ENCODE measurements at places on chromosomes 2 and 18.

DNA sequence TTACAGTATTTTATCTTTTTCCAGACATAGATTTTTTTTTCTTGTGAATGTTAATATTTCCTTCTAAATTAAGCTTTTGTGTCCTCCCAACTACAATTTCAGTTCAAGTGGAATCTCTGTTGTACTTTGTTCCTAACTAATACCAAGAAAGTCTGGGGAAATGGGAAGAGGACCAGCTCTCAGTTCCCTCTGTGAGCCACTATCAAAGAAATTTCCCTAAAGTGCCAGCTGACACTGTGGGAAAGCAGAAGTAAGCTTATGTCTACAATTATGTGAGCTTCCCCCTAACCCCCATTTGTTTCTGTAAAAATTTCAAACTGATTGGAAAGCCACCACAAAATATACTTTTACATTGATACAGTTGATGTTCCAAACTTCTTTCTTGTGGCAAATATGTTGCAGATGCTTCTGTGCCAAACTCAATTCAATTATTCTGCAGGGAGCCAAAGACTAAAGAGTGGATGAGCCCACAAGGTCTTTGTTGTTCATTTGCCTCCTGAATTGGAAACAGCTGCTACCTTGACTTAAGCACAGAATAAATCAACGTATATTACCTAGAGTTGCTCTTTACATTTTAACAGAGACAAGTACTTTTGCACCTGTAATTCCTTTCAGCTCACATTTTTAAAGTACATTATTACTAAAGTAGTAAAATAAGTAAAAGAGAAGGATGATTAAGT, 306.6 kb downstream of the PTH2R start:
- no peak overlapping the region for H3K4me3 ChIP-seq
- H3K36me3 ChIP-seq: no peaks in the 10 kb centered on the region
- DNase-seq: no peak
- no peak overlapping the region for H3K27ac ChIP-seq

GRCh38 chr18:52200406-52200805, 139.6 kb upstream of the DCC start:
- no peaks in the 10 kb centered on the region for H3K4me1 ChIP-seq
- no peak for DNase-seq
- H3K27me3 ChIP-seq: no peaks in the 10 kb centered on the region
- H3K4me3 ChIP-seq: no peak overlapping the region
- H3K36me3 ChIP-seq: no peaks in the 10 kb centered on the region
- no peak overlapping the region for H3K27ac ChIP-seq

DNA sequence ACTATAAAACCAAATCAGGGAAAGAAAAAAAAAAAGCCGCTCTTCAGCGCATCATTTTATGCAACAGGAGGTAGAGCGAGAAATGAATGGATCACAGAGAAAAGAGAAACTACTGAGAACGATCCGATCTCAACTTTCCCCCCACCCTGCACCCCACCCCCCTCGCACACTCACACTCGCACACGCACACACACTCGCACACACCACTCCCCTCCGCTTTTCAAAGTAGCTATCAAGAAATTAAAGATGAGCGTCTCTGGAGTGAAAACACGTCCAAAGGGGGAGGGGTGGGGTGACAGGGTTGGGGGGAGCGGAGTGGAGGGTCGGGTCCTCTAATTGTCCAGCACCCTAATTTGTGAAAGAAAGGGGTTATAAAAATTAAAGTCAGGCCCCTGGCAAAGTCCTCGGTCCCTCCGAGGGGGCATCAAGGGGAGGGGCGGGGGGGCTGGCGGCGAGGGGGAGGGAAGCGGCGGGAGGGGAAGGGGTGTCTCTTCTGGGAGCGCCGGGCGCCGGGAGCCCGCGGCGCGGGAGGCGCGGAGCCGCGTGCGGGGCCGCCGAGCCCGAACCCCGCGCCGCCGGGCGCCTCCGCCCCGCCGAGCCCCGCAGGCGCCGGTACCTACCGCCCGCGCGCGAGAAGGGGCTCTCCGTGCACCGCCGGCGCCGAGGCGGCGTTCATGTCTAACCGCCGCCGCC, 428 bp downstream of the TCF4 start:
- H3K4me3 ChIP-seq: peak overlapping the region; percentile 71
- H3K27ac ChIP-seq: peak overlapping the region; percentile 39
- no peak for DNase-seq

GRCh38 chr2:128276878-128277675, 41.6 kb downstream of the HS6ST1 start:
- DNase-seq: no peak
- H3K4me1 ChIP-seq: peaks cover 26% of the 10 kb centered on the region
- no peaks in the 10 kb centered on the region for H3K27me3 ChIP-seq
- H3K4me3 ChIP-seq: no peak overlapping the region
- H3K27ac ChIP-seq: no peak overlapping the region

- DNase-seq: no peak
- H3K36me3 ChIP-seq: no peaks in the 10 kb centered on the region
- H3K27ac ChIP-seq: no peak overlapping the region
- H3K27me3 ChIP-seq: no peaks in the 10 kb centered on the region
These were observed 667.2 kb downstream of the ZEB2 start for GRCh38 chr2:143852759-143853158.

DNA sequence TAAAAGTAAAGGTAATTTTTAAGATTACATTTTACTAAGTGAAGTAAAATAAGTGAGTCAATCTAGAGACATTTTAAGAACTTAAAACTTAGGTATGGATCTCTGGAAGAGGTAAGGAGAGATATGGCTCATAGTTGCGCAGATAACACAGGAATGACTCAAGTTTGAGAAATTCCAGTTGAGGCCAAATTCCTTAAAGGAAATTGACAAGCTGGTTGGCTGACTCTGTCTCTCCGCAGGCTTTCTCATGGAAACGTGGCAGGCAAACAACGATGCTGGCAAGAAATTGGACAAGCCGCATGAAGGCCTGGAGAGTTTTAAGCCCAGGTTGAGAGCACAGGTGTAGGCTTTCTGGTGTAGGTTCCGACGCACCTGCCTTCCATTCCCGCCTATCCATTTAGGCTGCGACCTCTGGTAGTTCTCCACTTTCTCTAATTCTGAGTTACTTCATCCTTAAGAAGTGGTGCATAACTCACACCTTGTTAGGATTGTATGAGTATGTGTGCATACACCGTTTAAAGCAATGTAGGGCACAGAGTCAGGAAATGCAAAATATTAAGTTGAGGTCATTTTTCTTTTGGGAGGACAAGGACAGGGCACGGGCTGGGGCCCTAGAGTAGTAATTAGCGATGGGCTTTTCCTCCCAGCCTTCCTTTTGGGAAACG, 589 bp upstream of the DAW1 start:
- DNase-seq: no peak
- peak overlapping the region; percentile 56 for H3K4me3 ChIP-seq
- H3K27me3 ChIP-seq: peaks cover 28% of the 10 kb centered on the region
- H3K4me1 ChIP-seq: peaks cover 7% of the 10 kb centered on the region
- H3K36me3 ChIP-seq: no peaks in the 10 kb centered on the region

- H3K27me3 ChIP-seq: no peaks in the 10 kb centered on the region
- H3K4me3 ChIP-seq: no peak overlapping the region
- no peaks in the 10 kb centered on the region for H3K4me1 ChIP-seq
- no peak for DNase-seq
- H3K27ac ChIP-seq: no peak overlapping the region
These were observed 97.9 kb upstream of the NOL4 start for GRCh38 chr18:34322365-34323289.

DNA sequence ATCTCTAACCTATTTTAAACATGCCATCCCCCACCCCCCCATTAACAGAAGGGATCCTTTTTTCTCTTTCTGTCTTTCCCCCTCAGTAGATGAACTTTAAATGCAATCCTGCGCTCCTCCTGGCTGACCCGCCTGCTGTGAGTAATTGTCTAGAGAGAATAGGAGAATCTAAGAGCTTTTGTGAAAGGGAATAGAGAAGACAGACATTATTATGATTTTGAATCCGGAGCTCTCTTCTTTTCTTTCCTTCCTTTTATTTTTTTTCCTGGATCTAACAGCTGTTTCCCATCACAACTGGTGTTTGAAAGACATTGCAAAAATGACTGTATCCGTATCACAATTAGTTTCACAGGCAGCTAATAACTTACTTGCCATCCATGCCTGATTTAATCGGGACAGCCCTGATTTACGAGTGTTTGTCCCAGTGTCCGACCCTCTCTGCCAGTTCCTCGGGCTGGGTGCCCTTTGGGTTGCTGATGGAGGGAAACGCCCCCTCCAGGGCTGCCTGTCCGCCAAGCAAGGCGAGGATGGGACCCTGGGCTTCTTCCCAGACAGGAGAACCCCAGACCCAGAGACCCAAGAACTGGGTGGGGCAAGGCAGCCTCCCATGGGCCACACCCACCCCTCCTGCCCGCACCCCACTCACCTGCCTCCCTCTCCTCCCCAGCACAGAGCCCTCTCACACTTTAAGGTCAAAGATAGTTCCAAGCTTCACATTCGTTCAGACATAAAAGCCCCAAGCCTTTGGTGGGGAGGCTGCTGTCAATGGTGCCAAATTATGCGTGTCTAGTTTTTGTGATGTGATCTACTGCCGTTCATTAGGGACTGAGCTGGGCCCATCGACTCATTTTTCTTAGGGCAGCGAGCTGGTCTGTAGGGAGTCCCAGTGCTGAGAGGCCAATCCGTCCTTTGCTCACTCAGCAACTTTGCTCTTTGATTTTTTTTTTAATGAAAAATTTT, 231.7 kb downstream of the ZNF516 start:
- DNase-seq: no peak
- no peak overlapping the region for H3K4me3 ChIP-seq
- H3K27me3 ChIP-seq: no peaks in the 10 kb centered on the region
- H3K27ac ChIP-seq: no peak overlapping the region
- no peaks in the 10 kb centered on the region for H3K36me3 ChIP-seq
- peaks cover 10% of the 10 kb centered on the region for H3K4me1 ChIP-seq

DNA sequence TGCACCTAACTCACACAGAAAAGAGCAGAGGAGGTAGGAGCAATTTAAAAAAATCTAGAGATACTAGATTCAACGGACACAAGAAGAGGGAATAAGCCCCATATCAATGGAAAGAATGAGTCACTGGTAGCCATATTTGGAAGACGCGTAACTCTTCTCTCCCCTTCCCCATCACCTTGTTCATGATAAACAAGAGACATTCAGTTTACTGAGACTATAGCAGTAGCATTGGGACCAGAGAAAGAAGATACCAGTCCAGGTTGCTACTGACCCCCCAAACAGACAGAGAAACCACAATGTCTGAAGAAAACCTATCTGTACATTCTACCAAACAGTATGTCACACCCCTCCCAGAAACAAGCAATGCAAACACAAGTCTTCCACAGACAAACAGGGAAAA, 81.1 kb downstream of the SLC66A3 start:
- H3K27ac ChIP-seq: no peak overlapping the region
- no peaks in the 10 kb centered on the region for H3K4me1 ChIP-seq
- H3K4me3 ChIP-seq: no peak overlapping the region
- H3K27me3 ChIP-seq: no peaks in the 10 kb centered on the region
- DNase-seq: no peak

DNA sequence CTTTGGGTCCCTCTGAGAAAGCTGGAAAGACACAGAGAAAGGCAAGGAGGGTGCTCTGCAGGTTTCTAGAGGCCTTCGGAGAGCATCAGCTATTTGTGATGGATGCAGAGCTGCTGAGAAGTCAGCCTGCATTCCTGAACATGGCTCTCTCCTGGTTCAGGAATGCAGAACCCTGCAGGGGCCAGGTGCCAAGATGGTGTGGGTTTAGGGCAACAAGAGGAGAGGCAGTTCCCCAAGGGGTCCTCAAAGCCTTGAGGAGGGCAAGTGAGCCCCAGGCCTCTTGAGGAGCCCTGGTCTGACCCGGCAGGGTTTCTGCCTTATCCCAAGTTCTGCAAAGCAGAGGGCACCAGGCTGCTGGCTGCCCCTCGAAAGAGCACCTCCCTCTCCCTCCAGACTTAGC, 93.3 kb downstream of the HS1BP3 start:
- H3K4me3 ChIP-seq: no peak overlapping the region
- no peaks in the 10 kb centered on the region for H3K27me3 ChIP-seq
- DNase-seq: no peak
- H3K4me1 ChIP-seq: no peaks in the 10 kb centered on the region
- H3K36me3 ChIP-seq: no peaks in the 10 kb centered on the region

GRCh38 chr2:22800412-22800811, 584.6 kb upstream of the KLHL29 start:
- H3K4me3 ChIP-seq: no peak overlapping the region
- no peak overlapping the region for H3K27ac ChIP-seq
- no peaks in the 10 kb centered on the region for H3K27me3 ChIP-seq
- no peaks in the 10 kb centered on the region for H3K4me1 ChIP-seq
- no peak for DNase-seq

GRCh38 chr2:119112770-119113488, 45.6 kb downstream of the C1QL2 start:
- H3K4me1 ChIP-seq: no peaks in the 10 kb centered on the region
- no peaks in the 10 kb centered on the region for H3K36me3 ChIP-seq
- H3K27ac ChIP-seq: no peak overlapping the region

DNA sequence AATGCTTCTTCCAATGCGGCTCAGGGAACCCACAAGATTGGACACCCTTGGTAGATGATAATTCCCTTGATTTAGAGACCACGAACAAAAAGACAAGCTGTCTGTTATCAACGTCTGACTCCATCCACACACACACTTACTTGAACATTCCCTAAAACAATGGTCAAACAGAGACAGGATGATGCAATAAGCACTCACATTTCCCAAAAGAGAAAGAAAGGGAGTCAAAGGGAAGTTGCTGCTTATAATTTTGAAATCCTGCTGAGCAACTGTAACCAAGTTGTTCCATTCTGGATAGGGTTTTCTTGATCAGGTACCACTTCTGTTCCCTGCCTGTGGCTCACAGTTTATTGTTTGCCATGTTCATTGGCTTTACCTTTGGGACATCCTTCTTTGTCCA, 571.3 kb upstream of the CNTNAP5 start:
- no peaks in the 10 kb centered on the region for H3K4me1 ChIP-seq
- no peak for DNase-seq
- H3K27me3 ChIP-seq: no peaks in the 10 kb centered on the region

DNA sequence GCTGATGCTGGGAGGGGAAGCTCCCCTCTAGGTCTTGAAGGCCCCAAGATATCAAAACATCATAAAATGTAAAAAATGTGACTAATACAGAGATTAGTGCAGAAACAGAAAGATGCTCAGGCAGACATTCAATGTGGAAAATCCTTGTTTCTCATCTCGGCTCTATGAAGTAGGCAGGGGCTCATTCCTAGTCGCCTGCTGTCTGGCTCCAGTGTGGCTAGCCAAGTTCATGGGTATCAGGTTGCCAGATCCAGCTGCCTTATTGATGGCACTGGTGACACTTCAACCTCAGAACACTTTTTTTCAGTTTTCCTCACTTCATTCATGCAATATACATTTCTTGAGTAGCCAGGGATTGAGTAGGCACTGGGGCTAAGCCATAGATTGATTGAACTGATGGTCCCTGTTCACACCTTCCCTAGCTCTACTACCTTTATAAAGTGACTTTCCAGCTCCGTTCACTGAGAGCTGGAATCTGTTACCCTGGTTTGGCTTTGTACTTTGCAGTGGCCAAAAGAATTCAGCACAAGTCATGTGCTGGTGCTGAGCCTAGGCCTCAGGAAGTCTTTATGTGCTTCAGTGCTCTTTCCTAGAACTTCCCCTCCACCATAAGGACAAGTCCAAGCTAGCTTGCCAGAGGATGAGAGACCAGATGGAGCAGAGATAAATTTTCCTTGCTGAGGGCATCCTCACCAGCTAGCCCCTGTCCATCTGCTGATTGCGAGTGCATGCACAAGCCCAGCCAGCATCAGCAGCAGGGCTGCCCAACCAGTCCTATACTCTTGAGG, 373.6 kb upstream of the ST6GAL2 start:
- H3K27ac ChIP-seq: no peak overlapping the region
- no peak for DNase-seq
- H3K36me3 ChIP-seq: no peaks in the 10 kb centered on the region
- H3K4me1 ChIP-seq: no peaks in the 10 kb centered on the region
- H3K27me3 ChIP-seq: no peaks in the 10 kb centered on the region
- no peak overlapping the region for H3K4me3 ChIP-seq
